ENCODE measurements at places on chromosomes 4 and X.
A peak's percentile ranks its signal among the peaks of the same experiment; 100 is the strongest.

GRCh38 chr4:144313370-144313769 lies 172.9 kb upstream of the GYPA start:
- no peak for DNase-seq

- DNase-seq = no peak
Observed at GRCh38 chr4:28966982-28967381, 1753.2 kb upstream of the PCDH7 start.

DNA sequence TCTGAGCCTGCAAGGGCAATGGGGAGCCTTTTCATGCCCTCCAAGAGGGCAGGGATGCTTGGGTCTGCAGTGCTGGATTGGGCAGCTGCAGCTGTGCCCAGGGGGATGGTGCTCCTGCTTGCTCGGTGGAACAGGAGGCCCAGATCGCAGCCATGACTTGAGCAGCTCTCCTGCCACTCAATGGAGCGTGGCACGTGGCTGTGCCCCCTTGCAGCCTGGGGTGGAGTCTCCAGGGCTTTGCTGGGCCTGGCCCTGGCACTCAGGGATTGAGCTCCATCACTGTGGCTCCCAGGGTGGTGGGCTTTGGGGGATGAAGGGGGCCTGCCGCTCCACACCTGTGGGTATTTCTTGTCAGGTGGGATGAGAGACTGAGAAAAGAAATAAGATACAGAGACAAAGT lies 53.4 kb upstream of the IBSP start:
- DNase-seq = no peak

GRCh38 chr4:145231906-145232700 lies 51.7 kb upstream of the OTUD4 start:
- DNase-seq = no peak

- no peak for DNase-seq
Observed at GRCh38 chr4:110640576-110640975, 17.7 kb upstream of the PITX2 start.

- DNase-seq = no peak
Observed at GRCh38 chrX:153590961-153591956, 7.7 kb downstream of the CCNQ start.

DNA sequence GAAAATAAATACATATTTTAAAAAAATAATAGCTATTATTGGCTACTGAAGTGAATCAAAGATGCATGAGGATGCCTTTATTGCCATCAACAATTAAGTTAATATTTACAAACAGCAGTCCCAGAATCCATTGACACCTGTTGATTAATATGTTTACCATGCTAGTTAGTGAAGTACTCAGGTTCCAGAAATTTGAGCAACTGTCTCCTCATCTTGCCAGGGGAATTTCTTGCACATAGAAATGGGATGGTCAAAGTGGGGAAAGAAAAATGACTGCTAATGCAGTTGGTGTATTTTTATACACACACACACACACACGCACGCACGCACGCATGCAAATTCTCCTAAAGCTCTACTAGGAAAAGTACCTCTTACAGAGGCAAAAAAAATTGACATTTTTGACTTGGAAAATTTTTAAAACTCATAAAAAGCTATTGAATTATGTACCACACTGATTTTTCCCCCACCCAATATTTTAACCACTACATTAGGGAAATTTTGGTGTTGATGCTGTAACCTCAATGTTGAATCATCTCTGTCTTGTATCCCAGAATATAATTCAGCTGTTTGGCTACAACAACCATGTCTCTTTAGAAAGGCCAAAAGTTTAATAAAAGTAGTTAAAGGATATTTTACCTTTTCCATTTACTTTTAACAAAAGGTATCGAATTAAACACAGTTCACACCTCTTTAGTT lies 105.3 kb upstream of the TMEM150C start:
- no peak for DNase-seq

GRCh38 chr4:144450526-144450925 lies 195.4 kb upstream of the HHIP start:
- DNase-seq = no peak

DNA sequence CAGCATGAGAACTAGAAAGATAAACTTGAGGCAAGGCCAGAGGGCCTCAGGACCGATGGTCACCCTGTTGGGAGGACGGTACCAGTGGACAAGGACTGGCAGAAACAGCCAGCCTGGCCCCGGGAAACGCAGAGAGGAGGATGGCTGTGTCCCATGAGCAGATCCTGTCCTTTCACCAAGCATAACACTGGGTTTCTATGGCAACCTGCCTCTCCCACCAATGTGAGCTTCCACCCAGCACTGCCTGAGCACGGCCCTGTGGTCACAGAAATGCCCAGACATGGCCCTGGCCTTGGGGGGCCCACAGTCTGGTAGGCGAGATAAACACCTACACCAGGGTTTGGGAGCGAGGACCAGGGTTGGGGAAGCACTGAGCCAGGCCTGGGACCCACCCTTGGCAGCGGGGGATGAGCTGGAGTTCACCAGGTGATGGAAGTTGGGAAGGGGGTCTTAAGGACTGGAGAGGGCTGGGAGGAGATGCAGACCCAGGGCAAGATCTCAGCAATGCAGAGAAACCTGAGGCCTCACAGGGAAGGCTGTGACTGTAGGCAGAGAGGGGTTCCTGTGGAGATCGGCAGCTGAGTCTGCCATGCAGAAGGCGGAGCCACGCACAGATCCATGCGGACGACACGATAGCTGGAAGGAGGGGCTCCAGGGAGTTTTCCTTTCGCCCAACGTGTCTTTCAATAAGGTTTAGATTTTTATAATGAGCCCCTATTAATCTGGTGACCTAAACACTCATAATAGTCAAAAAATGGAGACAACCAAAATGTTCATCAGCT lies 32.7 kb upstream of the CRMP1 start:
- no peak for DNase-seq

DNA sequence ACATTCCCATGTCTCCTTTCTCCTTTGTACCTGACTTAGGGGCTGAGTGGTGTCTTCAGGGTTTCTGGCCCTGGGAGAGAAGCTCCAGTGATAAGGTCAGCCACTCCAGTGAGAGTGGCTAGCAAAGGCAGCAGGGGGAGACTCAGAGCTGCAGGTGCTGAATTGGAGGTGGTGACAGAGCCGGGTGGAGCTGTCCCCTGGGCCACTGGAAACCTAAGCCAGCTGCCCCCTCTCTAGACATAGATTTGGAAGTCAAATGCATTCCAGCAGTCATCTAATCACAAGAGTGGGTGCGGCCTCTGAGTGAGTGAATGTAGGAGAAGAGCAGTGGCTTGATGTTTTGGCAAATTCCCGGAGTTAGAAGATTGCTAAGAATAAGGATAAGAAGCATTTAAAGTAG lies 28.5 kb downstream of the TRIM2 start:
- DNase-seq = peak; percentile 35

DNA sequence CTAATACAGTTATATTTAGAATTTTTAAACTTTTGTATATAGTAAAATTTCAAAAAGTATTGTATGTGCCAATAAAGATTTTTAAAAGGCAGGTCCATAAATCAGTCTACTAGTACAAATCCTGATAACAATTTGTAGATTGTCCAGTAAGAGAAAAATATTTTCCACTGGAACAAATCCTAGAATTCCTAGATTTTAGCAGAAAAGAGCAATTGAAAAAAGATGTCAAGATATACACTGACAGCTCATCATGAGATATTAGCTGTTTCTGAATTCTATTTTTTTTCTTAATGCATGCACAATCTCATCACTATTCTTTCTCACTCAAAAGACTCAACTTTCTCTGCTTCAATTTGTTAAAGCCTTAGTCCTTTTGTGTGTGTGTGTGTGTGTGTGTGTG lies 289.2 kb upstream of the MAD2L1 start:
- DNase-seq = no peak

DNA sequence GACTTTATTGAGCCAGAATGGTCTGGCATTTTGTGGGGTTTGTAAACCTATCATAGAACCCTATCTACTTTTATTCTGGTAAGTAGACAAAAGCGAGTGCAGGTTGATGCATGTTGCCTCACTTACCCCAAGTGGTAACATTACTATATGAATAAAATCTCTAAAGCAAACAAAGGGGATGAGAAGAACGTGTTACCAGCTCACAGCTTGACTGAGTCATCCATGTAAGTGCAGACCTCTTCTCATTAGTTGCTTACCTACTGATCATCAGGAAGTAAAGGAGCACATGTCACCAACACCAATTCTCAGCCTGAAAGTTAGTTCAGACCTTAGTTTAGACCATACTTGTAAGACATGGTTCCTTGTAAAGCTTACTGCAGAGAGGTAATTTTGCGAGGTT lies 1328.3 kb downstream of the C4orf33 start:
- no peak for DNase-seq

DNA sequence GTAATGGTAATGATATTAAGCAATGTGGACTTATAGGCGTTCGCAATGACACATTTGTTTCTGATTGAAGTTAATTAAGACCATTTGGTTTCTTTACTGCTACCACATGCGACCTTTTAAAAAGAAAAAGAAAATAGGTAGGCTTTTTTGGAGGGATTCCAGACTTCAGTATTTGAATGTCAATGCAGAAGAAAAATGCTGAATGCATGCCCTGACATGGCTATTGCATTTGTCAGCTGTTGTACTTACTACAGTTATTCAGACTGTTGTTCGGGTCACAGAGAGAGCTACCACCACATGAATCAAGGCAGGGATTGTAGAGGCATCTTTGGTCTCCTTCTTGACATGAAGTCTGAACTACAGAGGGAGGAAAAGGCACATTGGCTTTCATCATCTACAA lies 163.7 kb downstream of the CORIN start:
- DNase-seq = no peak

DNA sequence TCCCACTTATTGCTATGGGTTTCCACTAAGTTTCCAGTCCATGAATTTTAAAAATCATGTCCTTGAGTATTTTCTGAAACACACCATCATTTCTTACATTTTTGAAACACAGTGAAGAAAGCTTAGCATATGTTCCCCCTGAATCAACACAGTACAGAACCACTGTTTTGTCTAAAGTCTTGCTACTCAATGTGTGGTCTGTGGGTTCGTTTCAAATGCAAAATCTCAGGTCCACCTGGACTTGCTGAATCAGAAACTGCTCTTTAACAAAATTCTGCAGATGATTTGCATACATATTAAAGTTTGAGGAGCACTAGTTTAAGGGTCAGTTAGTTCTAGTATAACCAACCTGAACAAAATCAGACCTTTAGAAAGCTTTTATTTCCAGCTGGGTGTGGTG lies 60.4 kb downstream of the SUPT20HL2 start:
- no peak for DNase-seq

DNA sequence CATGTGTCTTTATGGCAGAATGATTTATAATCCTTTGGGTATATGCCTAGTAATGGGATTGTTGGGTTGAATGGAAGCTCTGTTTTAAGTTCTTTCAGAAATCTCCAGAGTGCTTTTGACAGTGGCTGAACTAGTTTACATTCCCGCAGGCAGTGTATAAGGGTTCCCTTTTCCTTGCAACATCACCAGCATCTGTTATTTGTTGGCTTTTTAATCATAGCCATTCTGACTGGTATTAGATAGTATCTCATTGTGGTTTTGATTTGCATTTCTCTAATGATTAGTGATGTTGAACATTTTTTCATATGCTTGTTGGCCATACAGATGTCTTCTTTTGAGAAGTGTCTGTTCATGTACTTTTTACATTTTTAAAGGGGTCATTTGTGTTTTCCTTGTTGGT lies 129.8 kb downstream of the TBCK start:
- no peak for DNase-seq

GRCh38 chrX:51893931-51894696 lies 691 bp downstream of the MAGED1 start:
- no peak for DNase-seq

DNA sequence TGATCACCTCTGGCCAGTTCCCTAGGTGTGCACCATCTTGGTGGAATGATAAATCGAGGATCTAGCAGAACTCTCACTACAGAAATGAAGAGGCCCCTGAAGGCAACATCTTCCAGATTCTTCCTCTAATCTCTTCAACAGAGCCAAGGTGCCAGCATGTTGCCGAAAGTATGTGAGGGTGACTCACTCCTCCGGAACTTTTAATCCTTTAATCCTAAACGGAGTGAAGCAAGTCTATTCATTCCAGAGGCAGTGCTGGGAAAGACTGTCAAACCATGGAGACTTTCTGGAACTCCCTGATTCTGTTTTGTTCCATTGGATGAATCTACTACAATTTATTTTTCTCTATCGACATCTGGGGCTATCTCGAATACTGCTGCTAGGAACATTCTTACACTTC lies 68.7 kb downstream of the SUPT20HL2 start:
- peak; percentile 16 for DNase-seq

DNA sequence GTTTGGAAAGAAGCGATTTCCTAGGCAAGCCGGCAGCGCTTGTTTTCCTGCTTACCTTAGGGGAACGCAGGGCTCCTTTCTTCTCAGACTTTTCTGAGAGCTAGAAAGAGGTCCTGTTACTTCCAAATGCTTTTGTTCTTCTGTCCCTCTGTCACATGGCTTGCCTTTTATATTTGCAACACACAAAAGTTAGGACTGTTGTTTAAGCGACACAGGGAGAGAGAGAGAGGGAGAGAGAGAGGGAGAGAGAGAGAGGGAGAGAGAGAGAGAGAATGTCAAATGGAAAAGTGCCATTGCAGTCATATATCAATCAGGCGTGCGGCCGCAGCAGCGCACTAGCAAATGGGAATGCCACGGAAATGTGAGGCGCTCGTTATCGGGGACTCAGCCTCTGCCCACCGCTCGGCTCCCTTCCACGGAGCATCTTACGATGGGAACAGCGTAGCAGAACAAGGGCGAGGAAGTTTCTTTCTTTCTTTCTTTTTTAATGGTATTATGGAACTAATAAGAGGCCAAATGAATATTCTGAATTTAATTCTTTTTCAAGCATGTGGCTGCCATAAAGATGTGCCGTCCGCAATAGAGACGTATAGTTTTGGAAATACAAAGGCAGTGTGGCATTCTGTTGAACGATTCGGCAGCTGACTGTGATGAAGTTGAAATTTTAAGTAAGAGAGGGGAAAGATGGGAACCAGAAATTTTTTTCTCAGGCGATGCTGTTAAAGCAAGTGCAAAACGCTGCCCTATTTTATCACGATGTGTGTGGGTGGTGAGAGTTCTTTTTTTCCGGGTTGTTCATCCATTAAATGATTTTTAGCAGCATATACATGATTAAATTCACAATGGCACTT lies at the start of gene NDP:
Gene NDP, minus strand, starts transcription at position 142 of the 851 bp plus-strand sequence. CDS start 14,745 bp downstream, outside the sequence.
- DNase-seq = no peak

DNA sequence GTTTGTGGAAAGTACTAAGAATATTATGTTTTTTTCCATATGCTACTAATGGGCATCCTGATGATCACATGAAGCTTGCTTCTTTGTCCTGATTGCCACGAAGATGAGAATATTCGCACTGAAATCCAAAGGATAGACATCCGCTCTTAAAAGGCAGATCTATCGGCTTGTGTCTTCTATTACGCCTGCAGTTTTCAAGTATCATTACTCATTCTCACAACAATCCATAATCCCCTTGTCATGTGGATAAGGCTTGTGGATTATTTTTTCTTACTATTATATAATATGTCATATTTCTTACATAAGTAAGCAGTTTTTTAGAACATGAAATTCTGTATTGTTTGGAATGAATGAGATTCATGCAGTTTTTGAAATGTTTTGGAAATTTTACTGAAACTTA lies 62.8 kb downstream of the KCNIP4 start:
- no peak for DNase-seq

- no peak for DNase-seq
Observed at GRCh38 chr4:81460191-81460701, 11.5 kb downstream of the RASGEF1B start.

Data from WERI-Rb-1 (cell line).